Naive thymus-derived CD4-positive, alpha-beta T cell (primary cell): ENCODE measurements at places on chromosomes 13 and 19. TPM values are rescaled to one million over a fixed set of nuclear protein-coding genes. Genes with fewer than 3 reads are reported as not detected.

TTC9B gene
- total RNA-seq = not detected

TBXA2R gene
- total RNA-seq = 4.1 TPM

ZNF420 gene
- 10.8 TPM for total RNA-seq

MUC16 gene
- total RNA-seq = not detected

ZNF780A gene
- 47.3 TPM for total RNA-seq

NCR1 gene
- total RNA-seq = 0.65 TPM

PNKP gene
- total RNA-seq = 174 TPM

SLC15A1 gene
- not detected for total RNA-seq

KASH5 gene
- total RNA-seq = not detected

F10 gene
- total RNA-seq = not detected

ZNF253 gene
- total RNA-seq = 14.2 and 14.8 TPM in 2 replicates

GRCh38 chr13:73254827-73255226 lies 196.0 kb downstream of the KLF5 start:
- no peaks in the 10 kb centered on the region for H3K4me1 ChIP-seq
- no peaks in the 10 kb centered on the region for H3K36me3 ChIP-seq
- DNase-seq = no peak
- H3K27ac ChIP-seq = no peak overlapping the region

- no peaks in the 10 kb centered on the region for H3K4me1 ChIP-seq
- no peaks in the 10 kb centered on the region for H3K36me3 ChIP-seq
- H3K27ac ChIP-seq = no peak overlapping the region
- H3K27me3 ChIP-seq = no peaks in the 10 kb centered on the region
- no peak overlapping the region for H3K4me3 ChIP-seq
Observed at GRCh38 chr13:82827724-82828123, 1054.5 kb downstream of the SLITRK1 start.

DNA sequence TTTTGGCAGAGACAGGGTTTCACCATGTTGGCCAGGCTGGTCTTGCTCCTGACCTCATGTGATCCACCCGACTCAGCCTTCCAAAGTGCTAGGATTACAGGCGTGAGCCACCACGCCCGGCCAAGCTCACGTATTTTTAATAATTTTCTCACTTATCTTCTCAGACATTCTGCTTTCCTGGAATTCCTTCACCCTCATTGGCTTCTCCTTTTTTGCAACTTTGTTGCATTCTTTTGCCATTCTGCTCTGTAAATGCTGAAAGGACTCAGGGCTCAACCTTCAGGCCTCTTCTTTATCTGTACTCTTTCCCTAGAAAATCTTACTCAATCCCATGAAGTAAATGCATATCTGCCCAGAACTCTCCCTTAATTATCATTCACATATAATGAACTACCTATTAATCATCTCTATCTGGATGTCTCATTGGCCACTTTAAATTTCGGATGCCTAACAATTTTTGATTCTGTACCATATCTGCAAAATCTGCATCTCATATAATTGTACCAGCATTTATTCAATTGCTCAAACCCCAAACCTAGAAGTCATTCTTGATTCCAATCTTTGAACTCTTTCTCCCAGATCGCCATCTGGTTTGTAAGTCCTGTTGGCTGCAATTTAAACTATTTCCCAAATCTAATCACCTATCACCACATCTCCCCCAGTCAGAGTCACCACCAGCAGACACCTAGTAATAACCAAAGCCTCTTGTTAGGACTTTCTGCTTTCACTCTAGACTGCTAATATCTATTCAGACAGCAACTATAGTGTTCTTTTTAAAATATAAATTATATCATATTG lies 18.2 kb upstream of the OXGR1 start:
- no peaks in the 10 kb centered on the region for H3K36me3 ChIP-seq
- DNase-seq = no peak
- H3K4me1 ChIP-seq = no peaks in the 10 kb centered on the region
- H3K27me3 ChIP-seq = no peaks in the 10 kb centered on the region
- no peak overlapping the region for H3K27ac ChIP-seq
- H3K4me3 ChIP-seq = no peak overlapping the region

DNA sequence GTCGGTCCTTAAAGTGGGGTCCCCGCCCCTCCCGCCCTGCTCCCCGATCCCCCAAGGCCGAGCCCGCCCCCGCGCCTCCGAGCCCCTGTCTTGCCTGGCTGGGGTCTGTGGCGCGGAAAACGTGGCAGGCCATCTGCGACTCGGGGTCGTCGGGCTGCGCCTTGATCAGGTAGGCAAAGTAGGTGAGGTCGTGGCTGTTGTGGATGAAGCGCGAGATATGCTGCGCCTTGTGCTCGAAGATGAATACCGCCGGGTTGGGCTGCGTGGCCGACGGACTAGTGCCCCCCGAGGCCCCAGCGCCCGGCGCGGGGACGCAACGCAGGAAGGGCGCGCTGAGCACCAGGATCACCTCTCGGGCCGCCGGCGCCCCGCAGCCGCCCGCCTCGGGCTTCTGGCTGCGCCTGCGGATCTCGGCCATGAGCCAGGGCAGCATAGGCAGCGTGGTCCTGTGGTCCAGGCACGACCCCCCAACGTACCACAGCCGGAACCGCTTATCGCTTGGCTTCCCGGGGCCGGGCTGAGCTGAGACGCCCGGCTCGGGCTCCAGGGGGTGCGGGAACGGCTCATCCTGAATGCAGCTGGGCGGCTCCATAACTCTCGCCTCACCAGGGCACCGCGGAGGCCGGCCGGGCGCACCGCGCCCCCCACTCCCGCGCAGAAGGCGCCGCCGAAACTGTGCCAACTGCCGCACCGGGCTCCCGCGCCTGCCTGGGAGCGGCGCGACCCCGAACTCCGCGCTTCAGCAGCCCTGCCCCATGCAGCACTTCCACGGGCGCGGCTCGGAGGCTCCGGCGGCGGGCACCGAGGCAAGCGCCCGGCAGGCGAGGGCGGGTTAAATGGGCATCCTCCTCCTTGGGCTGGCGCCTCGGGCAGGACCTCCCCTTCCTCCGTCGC lies 546 bp downstream of the TBC1D4 start:
- peaks cover 5% of the 10 kb centered on the region for H3K4me1 ChIP-seq
- DNase-seq = peak; percentile 21
- H3K36me3 ChIP-seq = no peaks in the 10 kb centered on the region
- H3K27ac ChIP-seq = no peak overlapping the region
- peak overlapping the region; percentile 60 for H3K4me3 ChIP-seq

GRCh38 chr19:16457195-16457953 lies 14.4 kb downstream of the EPS15L1 start:
- no peaks in the 10 kb centered on the region for H3K4me1 ChIP-seq
- H3K27me3 ChIP-seq = no peaks in the 10 kb centered on the region
- H3K36me3 ChIP-seq = no peaks in the 10 kb centered on the region
- DNase-seq = no peak
- H3K4me3 ChIP-seq = no peak overlapping the region

- no peak for DNase-seq
- H3K4me3 ChIP-seq = no peak overlapping the region
- no peak overlapping the region for H3K27ac ChIP-seq
- no peaks in the 10 kb centered on the region for H3K4me1 ChIP-seq
- H3K27me3 ChIP-seq = no peaks in the 10 kb centered on the region
- H3K36me3 ChIP-seq = no peaks in the 10 kb centered on the region
Observed at GRCh38 chr13:25660996-25661395, 289.2 kb downstream of the ATP8A2 start.

GRCh38 chr13:98246538-98247172 lies 69.6 kb upstream of the RNF113B start:
- no peaks in the 10 kb centered on the region for H3K4me1 ChIP-seq
- no peak for DNase-seq
- no peak overlapping the region for H3K4me3 ChIP-seq
- no peak overlapping the region for H3K27ac ChIP-seq

DNA sequence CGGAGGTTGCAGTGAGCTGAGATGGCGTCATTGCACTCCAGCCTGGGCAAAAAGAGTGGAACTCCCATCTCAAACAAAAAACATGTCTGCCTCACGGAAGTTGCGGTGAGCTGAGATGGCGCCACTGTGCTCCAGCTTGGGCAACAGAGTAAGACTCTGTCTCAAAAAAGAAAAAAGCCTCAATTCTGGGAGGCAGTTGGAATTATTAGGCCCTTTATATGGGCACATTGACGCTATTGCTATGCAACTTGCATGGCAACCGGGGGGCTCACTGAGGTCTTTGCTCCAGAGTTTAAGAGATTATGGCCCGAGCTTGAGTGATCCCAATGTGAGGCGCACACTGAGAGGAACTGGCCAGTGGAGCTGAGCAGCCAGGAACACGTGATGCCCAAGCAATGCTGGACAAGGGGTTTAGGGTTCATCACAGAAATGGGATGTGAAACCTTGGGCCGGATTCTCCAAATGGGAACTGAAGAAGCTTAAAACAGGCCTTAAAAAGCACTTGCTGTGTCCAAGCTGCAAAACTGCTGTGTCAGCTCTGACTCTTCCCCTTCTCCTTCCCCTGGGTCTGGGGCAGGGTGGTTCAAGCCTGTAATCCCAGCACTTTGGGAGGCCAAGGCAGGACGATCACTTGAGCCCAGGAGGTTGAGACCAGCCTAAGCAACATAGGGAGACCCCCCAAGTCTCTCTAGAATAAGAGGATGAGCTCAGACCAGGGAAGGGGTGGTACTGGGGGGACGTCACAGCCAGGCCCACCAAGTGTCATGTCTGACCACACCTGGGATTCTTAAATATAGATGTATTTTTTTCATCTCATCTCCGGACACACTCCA lies 2.5 kb downstream of the FTL start:
- no peaks in the 10 kb centered on the region for H3K27me3 ChIP-seq
- H3K36me3 ChIP-seq = peaks cover 49% of the 10 kb centered on the region
- no peak overlapping the region for H3K4me3 ChIP-seq

- H3K27ac ChIP-seq = no peak overlapping the region
- no peaks in the 10 kb centered on the region for H3K4me1 ChIP-seq
- DNase-seq = no peak
- H3K27me3 ChIP-seq = no peaks in the 10 kb centered on the region
- H3K36me3 ChIP-seq = no peaks in the 10 kb centered on the region
- no peak overlapping the region for H3K4me3 ChIP-seq
Observed at GRCh38 chr13:92609376-92609775, 617.2 kb upstream of the GPC6 start.

- H3K4me1 ChIP-seq = peaks cover 86% of the 10 kb centered on the region
- H3K27ac ChIP-seq = peak overlapping the region; percentile 99
- H3K27me3 ChIP-seq = no peaks in the 10 kb centered on the region
- no peak for DNase-seq
- H3K36me3 ChIP-seq = no peaks in the 10 kb centered on the region
Observed at GRCh38 chr19:16370641-16371391, 46.2 kb downstream of the KLF2 start.

DNA sequence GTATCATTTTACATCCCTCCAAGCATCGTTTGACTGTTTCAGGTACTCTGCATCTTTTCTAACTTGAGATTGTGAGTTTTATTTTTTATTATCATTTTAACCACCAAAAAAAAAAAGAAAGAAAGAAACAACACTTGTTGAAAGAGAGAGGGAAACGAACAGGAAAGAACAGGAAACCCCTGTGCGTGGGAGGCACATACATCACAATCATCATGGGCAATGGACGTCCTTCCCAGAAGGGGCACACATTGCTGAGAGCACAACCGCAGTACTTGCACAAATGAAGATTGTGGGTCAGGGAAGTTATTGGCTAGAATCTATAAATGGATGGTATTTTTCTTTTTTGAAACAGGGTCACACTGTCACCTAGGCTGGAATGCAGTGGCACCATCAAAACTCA lies 1.7 kb downstream of the CLC start:
- no peaks in the 10 kb centered on the region for H3K27me3 ChIP-seq
- H3K4me3 ChIP-seq = no peak overlapping the region
- H3K27ac ChIP-seq = no peak overlapping the region

- no peaks in the 10 kb centered on the region for H3K36me3 ChIP-seq
- H3K4me3 ChIP-seq = no peak overlapping the region
- DNase-seq = no peak
- peaks cover 44% of the 10 kb centered on the region for H3K4me1 ChIP-seq
- H3K27me3 ChIP-seq = no peaks in the 10 kb centered on the region
Observed at GRCh38 chr13:48402325-48402932, 10.5 kb downstream of the LPAR6 start.
